Progenitor cell of endocrine pancreas (in vitro differentiated cells): ENCODE measurements at places on chromosomes 12 and 14. TPM values are rescaled to one million over a fixed set of nuclear protein-coding genes. Genes with fewer than 3 reads are reported as not detected.
A peak's percentile ranks its signal among the peaks of the same experiment; 100 is the strongest.

BTBD6 gene
- total RNA-seq = 31.6 and 31.9 TPM in 2 replicates

CLEC14A gene
- total RNA-seq = 0.17 and 0.24 TPM in 2 replicates

SIX4 gene
- 20.4 and 21.7 TPM in 2 replicates for total RNA-seq

CBLN3 gene
- 1.5 and 1.9 TPM in 2 replicates for total RNA-seq

- DNase-seq = no peak
Observed at GRCh38 chr12:100346660-100347059, 10.2 kb upstream of the SLC17A8 start.

- DNase-seq = peak; percentile 35
Observed at GRCh38 chr12:128259556-128260070, 7.4 kb upstream of the TMEM132C start.

DNA sequence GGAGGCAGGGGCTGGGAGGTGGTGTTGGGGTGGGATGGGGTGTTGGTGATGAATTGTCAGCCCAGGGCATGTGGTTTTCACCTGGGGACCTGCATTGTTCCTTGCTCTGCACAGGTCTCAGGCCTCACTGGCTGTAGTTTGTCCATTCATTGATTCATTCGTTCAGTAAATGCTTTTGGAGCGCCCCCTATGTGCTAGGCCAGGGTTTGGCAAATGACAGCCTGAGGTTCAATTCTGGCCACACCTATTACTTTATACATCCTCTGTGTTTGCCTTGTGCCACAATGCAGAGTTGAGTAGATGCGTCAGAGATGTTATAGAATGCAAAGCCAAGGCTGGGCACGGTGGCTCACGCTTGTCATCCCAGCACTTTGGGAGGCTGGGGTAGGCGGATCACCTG lies 4.7 kb downstream of the ADCK1 start:
- DNase-seq = no peak

GRCh38 chr12:2819810-2820209 lies 7.3 kb downstream of the ITFG2 start:
- no peak for DNase-seq

- DNase-seq = no peak
Observed at GRCh38 chr12:24553259-24553658, 395.6 kb downstream of the BCAT1 start.

- no peak for DNase-seq
Observed at GRCh38 chr14:69234106-69234505, 25.9 kb upstream of the GALNT16 start.

GRCh38 chr12:77202457-77203060 lies 137.2 kb upstream of the E2F7 start:
- DNase-seq = no peak

DNA sequence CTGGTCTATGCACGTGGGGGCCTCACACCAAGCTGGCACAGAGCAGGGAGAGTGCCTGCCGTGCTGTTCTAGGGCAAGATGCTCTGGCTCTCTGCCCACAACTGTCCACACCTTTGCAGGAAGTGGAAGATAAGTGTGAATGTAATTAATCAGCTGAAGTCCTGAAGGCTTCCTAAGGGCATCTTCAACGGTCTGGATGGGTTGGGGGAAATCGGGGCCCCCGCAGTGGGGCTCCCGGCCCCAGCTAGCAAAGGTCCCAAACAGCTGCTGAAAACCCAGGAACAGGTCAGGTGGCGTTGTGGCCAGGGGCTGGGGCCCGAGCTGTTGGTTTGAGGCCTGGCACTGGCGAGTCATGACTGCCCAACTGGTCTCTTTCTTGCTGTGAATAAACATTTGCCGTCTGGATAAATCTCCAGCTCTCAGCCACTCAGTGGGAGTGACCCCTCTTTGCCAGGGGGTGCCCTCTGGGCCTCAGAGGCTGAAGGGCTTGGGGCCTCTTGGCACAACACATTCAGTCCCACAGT lies 6.7 kb upstream of the SLC25A29 start:
- no peak for DNase-seq

DNA sequence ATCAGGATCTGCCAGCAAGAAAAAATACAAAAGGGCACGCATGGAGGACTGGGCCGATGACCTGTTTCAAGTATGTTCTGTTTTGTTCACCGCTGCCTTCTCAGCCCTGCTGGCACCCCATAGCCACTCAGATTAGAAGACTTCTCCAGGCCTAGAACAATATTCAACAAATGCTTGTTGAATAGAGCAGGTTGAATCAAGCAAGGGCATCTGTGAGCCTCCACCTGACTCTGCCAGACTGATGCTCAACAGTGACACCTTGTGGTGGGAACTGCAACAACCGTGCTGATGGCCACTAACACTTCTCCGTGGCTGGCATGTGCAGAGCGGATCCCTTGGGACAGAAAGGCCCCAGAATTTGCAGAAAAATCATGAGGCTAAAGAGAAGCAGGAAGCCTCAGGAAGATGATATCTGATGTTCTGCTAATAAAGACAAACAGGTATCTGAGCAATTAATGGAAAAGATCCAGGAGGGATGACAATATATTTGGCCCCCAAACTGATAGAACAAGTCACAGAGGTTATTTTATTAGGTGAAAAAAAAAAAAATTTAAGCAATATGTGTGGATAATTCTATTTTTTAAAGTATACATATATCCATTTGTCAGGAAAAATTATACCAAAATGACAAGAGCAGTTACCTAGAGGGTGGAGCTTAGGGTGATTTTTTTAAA lies 114.3 kb downstream of the KSR2 start:
- peak; percentile 58 for DNase-seq

DNA sequence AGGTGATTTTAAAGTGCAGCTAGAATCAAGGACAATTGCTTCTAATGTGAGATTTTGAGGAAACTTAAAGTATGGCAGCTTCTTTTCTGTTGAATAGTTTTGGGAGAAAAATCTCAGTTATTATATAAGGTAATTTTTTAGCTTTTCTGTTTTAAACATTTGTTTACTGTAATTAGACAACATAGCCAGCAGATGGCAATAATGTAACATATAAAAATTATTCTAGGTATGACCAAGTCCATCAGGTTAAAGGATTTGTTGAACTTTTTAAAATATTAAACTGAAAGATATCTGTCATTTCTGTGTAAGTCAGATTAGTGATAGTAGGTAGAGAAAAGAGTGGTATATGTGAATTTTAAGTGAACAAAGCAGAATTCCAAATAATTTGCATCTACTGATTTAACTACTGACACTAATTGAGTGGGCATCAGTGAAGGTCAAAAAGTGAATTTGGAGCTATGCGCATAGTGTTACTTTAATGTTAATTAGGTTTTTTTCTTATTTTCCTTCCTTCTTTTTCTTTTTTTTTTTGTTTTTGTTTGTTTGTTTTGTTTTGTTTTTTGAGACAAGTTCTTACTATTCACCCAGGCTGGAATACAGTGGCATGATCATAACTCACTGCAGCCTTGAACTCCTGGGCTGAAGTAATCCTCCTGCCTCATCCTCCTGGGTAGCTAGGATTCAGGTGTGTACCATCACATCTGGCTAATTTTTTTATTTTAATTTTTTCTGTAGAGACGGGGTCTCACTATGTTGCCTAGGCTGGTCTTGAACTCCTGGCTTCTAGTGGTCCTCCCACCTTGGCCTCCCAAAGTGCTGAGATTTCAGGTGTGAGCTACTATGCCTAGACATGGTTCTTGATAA lies 18.6 kb downstream of the PRORP start:
- no peak for DNase-seq

GRCh38 chr12:6424866-6425265 lies 19.9 kb upstream of the CD27 start:
- DNase-seq = no peak
